ENCODE measurements at places on chromosomes 4 and X.

DNA sequence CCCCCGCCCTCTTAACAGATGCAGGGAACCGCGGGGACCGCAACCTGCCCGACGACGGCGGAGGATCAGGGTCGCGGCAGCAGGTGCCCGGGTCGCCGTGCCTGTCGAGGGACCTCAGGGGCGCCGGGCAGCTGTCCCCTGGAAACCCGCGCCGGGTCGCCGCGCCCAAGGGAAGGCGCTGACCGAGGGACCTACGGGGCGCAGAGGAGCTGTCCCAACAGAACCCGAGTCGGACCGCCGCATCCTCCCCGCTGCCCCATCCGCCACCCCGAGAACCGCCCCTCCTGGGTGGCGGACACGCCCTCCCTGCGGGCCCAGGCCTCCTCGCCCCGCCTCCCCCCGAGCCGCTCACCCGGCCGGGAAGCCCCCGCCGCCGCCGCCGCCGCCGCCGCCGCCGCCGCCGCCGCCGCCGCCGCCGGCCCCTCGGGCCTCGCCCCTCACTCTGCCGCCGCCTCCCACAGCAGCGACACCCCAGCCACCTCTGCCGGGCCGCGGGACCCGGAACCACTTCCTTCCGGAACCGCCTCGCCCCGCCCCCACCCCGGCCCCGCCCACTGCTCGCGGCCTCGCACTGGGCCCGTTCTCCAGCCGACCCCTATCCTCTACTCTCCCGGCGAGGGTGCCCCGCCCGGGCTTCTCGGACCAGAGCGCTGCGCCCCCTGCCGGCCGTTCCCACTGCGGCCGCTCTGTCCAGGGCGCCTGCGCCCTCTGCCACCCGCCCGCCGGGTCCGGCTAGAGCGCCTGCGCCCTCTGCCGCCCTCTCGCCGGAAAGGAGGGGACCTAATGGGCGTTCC is at the start of gene BCLAF3:
Gene BCLAF3, minus strand, starts transcription at position 506 of the 794 bp plus-strand sequence. CDS start 20,797 bp downstream, outside the sequence.
- DNase-seq: peak; percentile 91

DNA sequence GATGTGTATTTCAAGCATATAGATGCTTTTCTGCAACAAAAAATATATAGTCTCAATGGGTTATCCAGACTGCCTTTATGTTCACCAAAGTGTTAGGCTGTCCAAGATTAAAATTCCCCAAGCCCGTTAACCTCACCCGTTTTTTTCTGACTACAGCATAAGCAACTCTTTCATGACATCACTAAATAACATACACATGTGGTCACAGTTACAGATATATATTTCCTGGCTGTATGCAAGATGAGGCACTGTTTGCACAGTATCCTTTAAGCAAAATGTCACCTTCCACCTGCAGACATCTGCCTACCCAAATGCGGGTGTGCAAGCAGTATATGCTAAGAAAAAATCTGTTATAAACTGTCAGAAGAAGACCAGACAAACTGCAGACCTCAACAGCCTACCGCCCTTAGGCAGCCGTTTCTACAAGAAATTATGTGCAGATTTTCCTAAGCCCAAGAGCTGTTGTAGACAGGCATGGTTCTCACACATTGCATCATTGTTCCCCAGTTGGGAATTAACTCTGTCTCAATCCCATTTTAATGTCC is 183.1 kb upstream of the MXRA5 start:
- DNase-seq: no peak

GRCh38 chrX:81261576-81261975 is 59.7 kb downstream of the SH3BGRL start:
- DNase-seq: no peak

- no peak for DNase-seq
Measured at GRCh38 chr4:3473181-3473950, 10.3 kb downstream of the DOK7 start.

DNA sequence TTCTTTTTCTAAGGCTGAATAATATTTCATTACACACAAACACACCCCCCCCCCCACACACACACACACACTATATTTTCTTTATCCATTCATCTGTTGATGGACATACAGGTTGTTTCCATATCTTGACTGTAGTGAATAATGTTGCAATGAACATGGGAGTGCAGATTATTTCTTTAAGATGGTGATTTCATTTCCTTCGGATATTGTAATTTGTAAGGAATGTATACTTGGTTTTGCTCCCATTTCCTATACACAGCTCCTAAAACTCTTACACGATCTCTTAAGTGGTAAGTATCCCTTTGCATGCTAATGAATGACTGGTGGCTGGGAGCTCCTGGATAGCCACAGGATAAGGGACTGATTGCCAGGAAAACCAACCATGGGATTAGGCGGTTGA is 14.7 kb upstream of the RBMXL3 start:
- DNase-seq: no peak

Data from OCI-LY7 (cell line).